ENCODE measurements at places on chromosomes 2 and 18.

- no peak for DNase-seq
Observed at GRCh38 chr18:48404716-48405507, 4.3 kb downstream of the ZBTB7C start.

- DNase-seq = no peak
Observed at GRCh38 chr2:6202756-6203155, 510.6 kb downstream of the SOX11 start.

DNA sequence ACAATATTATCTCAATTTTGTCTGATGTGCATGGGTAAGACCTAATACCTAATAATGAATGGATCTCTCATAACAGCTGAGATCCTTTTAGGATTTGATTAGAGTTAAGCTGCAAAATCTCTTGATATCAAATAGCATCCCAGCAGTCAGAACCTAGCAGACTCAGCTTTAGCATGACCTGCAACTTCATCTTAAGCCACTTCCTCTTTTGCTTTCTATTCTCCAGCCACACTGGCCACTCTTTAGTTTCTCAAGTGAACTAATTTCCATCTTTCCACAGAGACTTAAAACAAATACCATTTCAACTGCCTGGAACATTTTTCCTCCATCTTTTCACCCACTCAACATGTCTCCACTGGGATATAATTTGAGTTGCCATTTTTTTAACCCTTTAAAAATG lies 1251.6 kb upstream of the ZEB2 start:
- DNase-seq = no peak

- DNase-seq = no peak
Observed at GRCh38 chr2:122210898-122211856, 455.7 kb downstream of the TSN start.

DNA sequence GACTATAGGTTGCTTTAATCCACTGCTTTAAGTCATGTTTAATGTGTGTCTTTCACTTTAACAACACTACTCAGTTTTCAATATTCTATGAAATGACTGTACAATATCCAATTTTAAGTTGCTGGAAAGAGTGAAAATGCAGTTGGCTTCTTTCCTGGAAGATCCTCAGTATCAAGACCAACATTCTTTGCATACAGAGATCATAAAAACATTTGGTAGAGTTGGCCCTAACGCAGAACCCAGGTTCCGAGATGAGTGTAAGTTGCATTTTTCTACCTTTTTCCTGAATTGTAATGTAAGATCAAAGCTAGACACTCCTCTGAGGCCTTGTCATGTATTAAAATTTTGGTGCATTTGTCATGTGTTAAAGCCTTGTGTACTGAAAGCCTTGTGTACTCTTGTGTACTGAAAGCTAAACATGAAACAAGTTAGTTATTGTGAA lies 42.9 kb upstream of the TNFRSF11A start:
- DNase-seq = no peak

DNA sequence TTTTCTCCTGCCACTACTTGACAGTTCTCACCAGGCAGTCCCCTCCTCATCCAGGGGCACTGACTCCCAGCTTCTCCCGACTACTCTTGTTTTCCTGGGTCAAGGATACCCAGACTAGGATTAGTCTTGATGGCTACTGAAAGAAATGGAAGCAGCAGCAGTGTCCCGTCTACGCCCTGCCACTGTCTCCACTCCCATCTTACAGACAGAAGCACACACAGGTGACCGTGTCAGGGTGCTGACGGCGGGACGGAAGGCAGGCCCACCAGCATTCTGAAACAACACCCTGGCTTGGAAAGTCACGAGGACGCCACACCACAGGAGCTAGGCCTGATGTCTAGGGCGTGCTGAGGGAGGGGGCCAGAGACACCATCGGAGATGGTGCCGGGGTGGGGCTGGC lies 82.9 kb downstream of the KCTD1 start:
- DNase-seq = no peak
